ENCODE measurements at places on chromosomes 7 and 10.

DNA sequence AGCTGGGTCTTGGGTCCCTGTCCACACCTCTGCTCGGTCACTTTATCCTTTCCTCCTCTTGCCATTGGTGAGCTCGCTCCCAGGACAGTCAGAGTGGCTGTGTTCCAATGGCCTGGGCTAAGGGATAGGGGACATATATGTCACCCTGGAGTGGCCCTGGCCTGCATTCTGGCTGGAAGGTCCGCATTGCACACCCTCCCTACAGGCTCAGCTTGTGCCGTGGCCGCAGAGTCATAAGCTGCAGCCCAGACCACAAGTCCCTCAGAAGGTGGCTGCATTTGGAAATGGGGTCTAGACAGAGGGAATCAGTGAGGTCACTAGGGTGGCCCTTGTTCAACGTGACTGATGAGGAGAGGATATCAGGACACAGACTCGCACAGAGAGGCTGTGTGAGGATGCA is 363.8 kb upstream of the SHH start:
- DNase-seq, result no peak

DNA sequence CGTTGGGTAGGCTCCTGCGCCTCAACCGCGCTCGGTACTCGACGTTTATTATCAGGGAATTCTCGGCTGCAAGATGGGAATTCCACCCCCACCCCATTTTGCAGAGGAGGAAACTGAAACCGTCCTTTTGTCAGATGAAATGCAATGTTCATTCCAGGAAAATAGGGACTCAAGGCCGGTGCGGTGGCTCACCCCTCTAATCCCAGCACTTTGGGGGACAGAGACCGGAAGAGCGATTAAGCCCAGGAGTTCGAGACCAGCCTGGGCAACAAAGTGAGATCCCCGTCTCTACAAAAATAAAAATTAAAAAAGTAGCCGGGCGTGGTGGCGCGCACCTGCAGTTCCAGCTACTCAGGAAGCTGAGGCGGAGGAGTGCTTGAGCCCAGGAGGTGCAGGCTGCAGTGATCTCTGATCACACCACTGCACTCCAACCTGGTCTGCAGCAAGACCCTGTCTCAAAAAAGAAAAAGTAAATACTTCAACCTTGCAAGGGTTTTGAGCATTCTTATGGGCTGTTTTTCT is 720 bp upstream of the RFC2 start:
- no peak for DNase-seq

DNA sequence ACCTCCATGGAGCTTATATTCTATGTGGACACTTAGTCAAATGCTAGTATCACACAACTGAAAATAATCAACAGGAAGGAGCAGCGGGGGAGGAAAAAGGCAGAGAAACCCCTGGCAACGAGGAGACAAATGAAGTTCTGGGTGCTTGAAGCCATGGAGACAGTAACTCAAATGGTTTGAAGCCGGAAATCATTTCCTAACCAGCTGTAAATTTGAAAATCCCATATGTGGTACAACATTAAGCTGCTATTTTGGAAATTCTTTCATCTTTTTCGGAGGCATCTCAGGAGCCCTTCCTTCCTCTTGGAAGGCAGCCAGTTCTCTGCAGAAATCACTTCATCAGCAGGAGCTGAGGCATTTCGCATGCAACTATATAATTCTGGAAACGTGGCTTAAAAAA is 91.4 kb downstream of the PPP1R3C start:
- DNase-seq, result peak; percentile 7

DNA sequence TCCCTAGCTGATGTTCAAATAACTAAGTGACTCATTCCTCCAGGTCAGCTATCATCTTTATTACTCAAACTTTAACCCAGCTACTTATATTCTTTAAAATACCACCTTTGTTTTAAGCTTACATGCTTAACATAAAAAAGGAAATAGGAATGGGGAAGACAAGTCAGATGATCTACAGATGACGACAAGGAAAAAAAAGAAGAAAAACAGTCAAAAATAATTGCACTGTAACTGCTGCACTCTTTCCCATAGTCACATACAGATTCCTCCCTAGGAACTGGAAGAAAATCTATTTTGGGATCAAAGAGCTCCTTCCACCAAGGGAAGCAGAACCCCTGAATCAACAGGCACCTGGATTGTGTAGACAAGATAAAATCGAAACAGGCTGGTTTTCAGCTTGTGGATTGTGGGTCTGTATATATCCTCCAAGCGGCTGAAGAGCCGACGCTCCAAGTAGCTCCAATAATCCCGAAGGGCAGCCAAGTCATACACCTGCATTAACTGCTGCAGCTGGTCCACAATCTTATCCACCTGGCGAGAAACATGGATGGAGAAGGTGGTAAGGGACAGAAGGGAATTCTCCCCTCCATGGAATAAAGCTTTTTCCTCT is 2.0 kb downstream of the WDR91 start:
- DNase-seq, result peak; percentile 28

GRCh38 chr7:150879345-150879744 is 27.0 kb downstream of the AOC1 start:
- DNase-seq, result no peak

GRCh38 chr10:114403541-114404161 is 651 bp downstream of the AFAP1L2 start:
- no peak for DNase-seq

All from KBM-7 (cell line).